ENCODE measurements at places on chromosomes 1 and 21. TPM values are rescaled to one million over a fixed set of nuclear protein-coding genes. Genes with fewer than 3 reads are reported as not detected.

Gene CCDC185
- not detected for total RNA-seq

Gene HSPG2
- 251 TPM for total RNA-seq

Gene TEDDM1
- not detected for total RNA-seq

Gene PADI1
- total RNA-seq, result 0.11 TPM

Gene TEX38
- not detected for total RNA-seq

Gene THEM5
- not detected for total RNA-seq

Gene ATP13A2
- total RNA-seq, result 23.8 TPM
